ENCODE measurements at places on chromosomes 6 and 20.

GRCh38 chr6:6438286-6438685, 117.8 kb upstream of the F13A1 start:
- no peak for DNase-seq

DNA sequence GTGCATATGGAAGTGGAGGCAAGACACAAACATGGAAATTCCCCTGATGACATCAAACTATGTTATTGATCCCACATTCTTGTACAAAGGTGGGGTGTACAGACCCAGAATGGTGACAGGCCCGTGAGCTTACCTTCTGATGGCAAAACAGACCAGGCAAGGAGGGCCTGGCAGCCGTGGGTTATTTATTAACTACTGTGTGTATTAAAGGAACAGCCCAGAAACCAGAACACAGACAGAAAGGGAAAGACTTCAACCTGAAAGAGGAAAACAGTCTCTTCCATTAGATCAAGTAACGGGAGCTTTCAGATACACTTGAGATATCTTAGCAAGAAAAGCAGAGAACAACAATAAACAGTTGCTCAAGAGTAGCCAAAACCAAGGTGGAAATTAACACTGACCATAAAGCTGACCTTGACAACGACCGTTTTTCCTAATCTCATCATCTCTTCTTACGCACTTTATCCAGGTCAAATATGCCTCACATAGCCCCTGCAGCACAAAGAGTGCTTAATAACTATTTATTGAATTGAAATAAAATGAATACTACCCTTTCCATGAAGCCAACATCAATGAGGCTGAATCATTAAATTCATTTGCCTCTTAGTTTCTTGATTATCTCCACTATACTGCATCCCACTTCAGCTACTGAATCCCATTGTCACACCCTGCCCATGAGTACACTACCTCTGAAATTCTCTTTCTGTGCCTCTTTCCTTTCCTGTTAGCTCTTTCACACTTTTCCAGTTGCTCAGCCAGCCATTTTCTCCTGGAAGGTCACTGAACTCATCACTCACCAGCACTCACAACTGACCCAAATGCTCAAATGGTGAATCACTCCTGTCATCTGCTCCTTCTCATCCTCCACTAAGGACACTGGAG, 67.4 kb downstream of the MOXD1 start:
- DNase-seq: no peak

- no peak for DNase-seq
Measured at GRCh38 chr6:148379481-148379880, 36.8 kb downstream of the SASH1 start.

GRCh38 chr6:20202324-20202658, 10.0 kb downstream of the MBOAT1 start:
- no peak for DNase-seq

DNA sequence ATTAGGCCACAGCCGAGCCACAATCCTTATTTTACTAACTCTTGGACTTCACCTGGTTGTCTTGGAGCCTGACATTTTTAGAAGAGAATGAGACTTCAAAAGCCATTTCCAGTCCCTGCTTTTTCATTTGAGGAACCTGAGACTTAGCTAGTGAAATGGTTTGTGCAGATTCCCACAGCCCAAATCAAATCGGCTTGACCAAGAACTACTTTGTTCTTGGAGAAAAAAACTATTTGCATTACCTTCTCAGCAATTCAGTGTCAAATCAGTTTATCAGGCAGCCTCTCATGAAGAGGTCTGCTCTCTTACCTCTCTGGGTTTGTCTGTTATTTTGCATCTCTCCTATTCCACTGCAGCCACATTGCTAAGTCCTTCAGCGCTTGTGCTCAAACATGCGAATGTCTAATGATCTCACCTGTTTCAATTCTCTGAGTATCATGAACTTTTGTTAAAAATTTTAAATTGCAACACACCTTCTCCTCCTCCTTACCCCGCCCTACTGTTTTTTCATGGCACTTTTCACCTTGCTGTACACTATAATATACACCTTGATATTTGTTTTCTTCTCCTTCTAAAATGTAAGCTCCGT, 573 bp upstream of the IFNGR1 start:
- no peak for DNase-seq
